HFFc6 (cell line): ENCODE measurements at places on chromosomes 1 and 21. TPM values are rescaled to one million over a fixed set of nuclear protein-coding genes. Genes with fewer than 3 reads are reported as not detected.
A peak's percentile ranks its signal among the peaks of the same experiment; 100 is the strongest.

GRCh38 chr1:12511128-12511484 lies 106.9 kb downstream of the DHRS3 start:
- H3K27me3 ChIP-seq: 0 out of 2 replicates have a peak, but pooled peaks cover 1% of the 10 kb centered on the region
- no peak for DNase-seq
- H3K4me1 ChIP-seq: peaks cover 24% of the 10 kb centered on the region
- no peak overlapping the region for H3K4me3 ChIP-seq
- no peak overlapping the region for H3K27ac ChIP-seq
- H3K36me3 ChIP-seq: no peaks in the 10 kb centered on the region

GRCh38 chr1:16461681-16462080 lies 21.2 kb downstream of the NECAP2 start:
- H3K27me3 ChIP-seq: no peaks in the 10 kb centered on the region; the same call in 1 of the 2 replicates
- H3K4me3 ChIP-seq: no peak overlapping the region
- no peak for DNase-seq
- peaks cover 42% of the 10 kb centered on the region for H3K36me3 ChIP-seq
- H3K4me1 ChIP-seq: peaks cover 4% of the 10 kb centered on the region; the same call in 1 of the 2 replicates
- H3K27ac ChIP-seq: peak overlapping the region; percentile 12; the same call in 1 of the 2 replicates

The RRAGC gene
- 24.7 to 27.2 TPM (median 25.0 TPM) in 3 replicates for total RNA-seq

The TOMM20 gene
- total RNA-seq: 117 to 128 TPM (median 126 TPM) in 3 replicates

The C4BPA gene
- not detected in 3 replicates for total RNA-seq

DNA sequence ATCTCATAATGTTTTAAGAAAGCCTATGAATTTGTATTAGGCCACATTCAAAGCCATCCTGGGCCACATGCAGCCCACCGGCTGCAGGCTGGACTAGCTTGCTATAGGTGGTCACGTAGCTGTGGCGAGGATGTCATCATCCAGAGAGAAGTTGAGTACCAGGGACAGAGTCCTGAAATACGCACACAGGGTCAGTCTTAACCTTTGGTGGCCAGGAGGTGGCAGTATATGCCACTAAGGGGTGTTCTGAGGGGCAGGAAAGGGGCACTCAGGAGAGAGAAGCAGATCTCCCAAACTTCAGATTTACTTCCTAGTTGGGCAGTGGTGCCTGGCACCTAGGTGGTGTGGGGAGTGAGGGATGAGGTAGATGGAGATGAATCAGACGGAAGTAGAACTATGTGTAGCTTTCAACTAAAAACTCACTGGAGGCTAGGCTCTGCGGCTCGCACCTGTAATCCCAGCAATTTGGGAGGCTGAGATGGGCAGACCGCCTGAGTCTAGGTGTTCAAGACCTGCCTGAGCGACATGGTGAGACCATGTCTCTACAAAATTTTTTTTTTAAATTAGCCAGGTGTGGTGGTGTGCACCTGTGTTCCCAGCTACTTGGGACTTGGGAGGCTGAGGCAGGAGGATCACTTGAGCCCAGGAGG lies 16.3 kb upstream of the CDK18 start:
- peak; percentile 55 for DNase-seq
- peaks cover 36% of the 10 kb centered on the region for H3K27me3 ChIP-seq
- H3K27ac ChIP-seq: no peak overlapping the region
- H3K4me1 ChIP-seq: peaks cover 3% of the 10 kb centered on the region
- H3K36me3 ChIP-seq: no peaks in the 10 kb centered on the region

The NKAIN1 gene
- total RNA-seq: not detected in 3 replicates

GRCh38 chr1:199058281-199058680 lies 419.4 kb downstream of the PTPRC start:
- H3K4me3 ChIP-seq: no peak overlapping the region
- H3K27me3 ChIP-seq: no peaks in the 10 kb centered on the region; the same call in 1 of the 2 replicates
- H3K36me3 ChIP-seq: no peaks in the 10 kb centered on the region
- no peak for DNase-seq
- no peak overlapping the region for H3K27ac ChIP-seq

- no peak for DNase-seq
- peaks cover 3% of the 10 kb centered on the region; the same call in 1 of the 2 replicates for H3K27me3 ChIP-seq
- H3K4me1 ChIP-seq: peaks cover 63% of the 10 kb centered on the region
- no peaks in the 10 kb centered on the region for H3K36me3 ChIP-seq
Measured at GRCh38 chr1:41902664-41903063, 16.1 kb downstream of the HIVEP3 start.

DNA sequence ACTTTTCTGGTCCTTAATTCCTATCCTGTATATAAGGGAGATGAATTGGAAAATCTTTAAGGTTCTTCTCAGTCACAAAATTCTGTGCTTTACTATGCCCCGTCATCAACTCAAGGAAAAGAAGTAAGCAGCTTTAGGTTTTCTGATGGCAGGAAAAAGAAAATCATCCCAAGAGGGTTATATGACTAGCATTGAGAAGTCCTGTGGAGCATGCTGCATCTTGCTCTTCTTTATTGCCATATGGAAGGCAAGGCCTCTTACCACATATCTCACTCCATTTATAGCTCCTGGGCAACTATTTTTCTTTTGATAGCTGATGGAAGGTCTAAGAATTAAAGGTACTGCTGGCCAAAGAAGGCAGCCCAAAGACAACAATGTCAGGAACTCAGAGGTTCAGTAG lies 552.5 kb downstream of the DPYD start:
- DNase-seq: no peak
- H3K27ac ChIP-seq: no peak overlapping the region
- H3K36me3 ChIP-seq: peaks cover 36% of the 10 kb centered on the region
- H3K4me3 ChIP-seq: no peak overlapping the region
- peaks cover 28% of the 10 kb centered on the region for H3K4me1 ChIP-seq
